Lung microvascular endothelial cell (primary cell): ENCODE measurements at places on chromosomes 2 and 18.

- peak; percentile 43 for DNase-seq
Observed at GRCh38 chr18:43129946-43130524, 14.6 kb upstream of the RIT2 start.

DNA sequence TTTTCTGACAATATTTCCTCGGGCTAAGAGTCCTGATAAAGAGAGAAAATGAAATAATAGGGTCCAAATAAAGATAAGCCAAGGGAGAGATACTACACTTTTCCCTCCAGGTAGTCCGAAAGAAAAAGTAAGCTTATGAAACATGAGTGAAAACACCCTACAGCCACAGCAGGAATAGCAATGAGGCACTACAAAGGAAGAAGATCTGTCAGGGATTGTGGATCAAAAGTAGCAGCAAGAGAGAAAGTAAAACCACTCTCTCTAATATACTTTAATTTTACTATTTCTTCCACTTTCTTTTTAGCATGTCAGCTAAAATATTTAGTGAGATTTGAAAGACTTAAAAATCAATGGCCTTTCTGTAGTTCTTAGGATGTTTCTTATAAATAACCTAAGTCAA is 1601.8 kb downstream of the LRP1B start:
- no peak for DNase-seq

DNA sequence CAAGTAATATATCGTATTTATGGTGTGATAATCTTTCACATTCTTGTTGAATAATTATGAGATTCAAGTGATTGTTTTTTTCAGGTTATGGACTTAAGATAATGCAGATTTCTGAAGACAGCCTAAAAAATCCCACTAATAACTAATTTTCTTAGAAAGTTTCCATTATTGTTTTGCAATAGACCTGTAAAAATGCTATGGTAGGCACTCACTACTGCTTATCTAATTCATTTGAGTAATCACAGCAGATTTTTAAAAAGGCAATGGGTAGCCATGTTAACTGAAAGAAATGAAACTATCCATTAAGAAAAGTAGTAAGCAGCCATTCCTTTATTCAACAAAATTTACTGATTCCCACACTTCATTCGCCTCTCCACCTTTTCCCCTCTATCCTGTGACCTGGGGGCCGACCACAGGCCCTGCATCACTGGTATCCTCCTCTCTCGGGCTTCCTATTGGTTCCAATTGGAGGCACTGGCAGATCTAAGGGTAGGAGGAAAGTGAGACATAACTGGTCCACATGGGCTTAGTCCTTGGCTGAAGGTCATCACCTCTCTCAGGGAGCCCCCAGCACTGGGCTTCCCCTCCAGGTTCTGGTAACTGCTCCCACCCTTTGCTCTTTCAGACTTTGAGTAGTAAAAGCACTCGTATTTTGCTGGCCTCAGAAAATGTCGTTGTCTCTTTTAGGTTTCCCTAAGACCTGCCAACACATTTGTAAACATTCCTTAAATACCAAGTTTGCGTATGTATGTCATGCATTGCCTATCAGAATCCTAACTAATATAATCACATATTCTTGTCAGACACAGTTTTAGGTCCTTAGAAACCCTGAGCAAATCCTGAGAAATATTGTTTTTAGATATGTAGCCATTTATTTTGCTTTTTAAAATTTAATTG is 18.5 kb downstream of the RBMS1 start:
- DNase-seq = no peak

DNA sequence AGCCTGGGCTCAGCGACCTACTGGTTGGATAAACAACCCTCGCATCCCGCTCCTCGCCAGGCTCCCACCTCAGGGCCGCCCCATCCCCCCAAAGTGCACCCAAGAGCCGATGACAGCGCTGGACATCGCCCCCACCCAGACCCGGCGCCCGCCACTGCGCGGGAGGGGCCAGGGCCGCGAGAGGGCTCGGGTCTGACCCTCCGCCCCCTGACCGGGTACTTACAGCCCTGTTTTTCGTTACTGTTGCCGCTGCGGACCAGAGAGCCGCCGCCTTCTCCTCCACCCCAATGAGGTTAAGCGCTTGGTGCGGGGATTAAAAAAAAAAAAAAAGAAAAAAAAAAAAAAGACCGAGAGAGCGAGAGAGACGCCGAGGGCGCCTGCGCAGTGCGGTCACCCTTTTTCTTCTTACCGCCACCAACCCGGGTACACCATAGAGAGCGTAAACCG is at the start of gene CLASP1:
Gene CLASP1 (minus strand): TSS at position 314 of the 447 bp plus-strand sequence. CDS start 43,567 bp downstream, outside the sequence.
- DNase-seq = no peak

DNA sequence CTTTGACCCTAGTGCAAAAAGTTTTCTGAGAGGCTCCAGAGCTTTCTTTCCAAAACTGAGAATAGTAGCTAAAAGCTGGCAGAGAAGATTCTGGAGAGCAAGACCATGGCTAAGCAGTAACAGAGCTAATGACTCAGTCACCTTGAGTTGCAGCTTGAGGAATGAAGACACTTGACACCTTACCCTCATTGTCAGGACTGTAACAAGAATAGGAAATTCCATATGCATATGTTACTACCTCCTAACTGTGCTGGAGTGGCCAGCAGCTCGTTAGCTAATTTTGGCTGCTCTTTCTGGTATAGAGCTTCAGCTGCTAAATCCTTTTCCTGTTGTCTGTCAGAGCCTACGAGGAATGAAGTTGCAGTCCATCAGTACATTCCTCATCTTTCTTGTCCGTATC is 68.6 kb upstream of the LHCGR start:
- DNase-seq = no peak

DNA sequence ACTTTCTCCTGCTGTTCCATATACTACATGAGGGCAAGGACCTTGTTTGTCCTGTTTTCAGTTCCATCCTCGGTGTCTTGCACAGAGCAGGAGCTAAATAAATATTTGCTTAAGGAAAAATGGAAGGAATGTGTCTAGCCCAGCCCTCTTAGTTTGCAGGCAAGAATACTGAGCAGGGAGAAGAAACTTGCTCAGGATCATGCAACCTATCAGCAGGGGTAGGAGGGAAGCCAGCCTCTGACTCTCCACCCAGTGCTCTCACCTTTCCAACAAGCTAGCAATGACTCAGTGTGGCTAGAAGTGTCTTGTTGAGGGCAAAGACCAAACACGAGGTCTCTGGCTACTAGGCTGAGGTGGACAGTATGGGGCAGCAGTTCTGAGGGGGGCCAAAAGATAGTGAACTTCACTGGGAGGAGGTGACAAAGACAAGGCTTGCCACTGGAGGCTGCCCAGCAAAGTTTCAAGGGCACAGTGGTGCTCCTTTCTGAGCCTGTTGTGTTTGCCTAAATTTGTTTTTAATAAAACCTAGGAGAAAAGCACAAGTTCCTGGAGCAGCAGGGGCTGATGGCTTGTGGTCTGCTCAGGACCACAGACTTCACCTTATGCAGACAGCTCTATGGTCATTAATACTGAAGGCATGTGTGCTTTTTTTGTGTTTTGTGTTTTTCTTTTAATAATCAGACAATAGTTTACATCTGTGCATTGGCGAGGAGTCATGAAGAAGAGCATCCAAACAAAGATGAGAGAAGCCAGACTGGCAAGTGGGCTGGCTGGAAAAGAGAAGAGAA is 49.1 kb upstream of the CTAGE1 start:
- peak; percentile 23 for DNase-seq

GRCh38 chr2:207534417-207534816 is 4.7 kb downstream of the CREB1 start:
- no peak for DNase-seq

GRCh38 chr2:45748239-45748638 is 96.8 kb downstream of the PRKCE start:
- DNase-seq = no peak

- DNase-seq = no peak
Observed at GRCh38 chr2:233476063-233476410, 90.5 kb downstream of the USP40 start.

GRCh38 chr2:140454717-140455116 is 1674.5 kb upstream of the NXPH2 start:
- no peak for DNase-seq

DNA sequence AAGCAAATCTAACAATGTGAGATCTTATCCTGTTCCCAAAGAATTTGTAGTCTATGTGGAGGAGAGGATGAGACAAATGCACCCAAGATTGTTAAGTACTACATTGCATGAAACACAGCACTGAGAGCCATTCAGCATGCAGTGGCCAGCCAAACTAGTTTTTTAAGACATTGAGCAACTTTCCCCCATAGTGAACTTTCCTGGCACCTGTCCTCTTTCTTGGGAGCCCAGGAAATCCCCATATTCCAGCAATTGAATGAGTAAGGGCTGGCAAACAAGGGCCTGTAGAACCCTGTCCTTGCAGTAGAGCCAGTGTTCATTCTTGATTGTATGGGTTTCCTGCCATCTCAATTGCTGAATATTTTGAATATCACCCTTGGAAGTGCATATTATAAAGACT is 58.8 kb upstream of the FIGN start:
- DNase-seq = no peak

DNA sequence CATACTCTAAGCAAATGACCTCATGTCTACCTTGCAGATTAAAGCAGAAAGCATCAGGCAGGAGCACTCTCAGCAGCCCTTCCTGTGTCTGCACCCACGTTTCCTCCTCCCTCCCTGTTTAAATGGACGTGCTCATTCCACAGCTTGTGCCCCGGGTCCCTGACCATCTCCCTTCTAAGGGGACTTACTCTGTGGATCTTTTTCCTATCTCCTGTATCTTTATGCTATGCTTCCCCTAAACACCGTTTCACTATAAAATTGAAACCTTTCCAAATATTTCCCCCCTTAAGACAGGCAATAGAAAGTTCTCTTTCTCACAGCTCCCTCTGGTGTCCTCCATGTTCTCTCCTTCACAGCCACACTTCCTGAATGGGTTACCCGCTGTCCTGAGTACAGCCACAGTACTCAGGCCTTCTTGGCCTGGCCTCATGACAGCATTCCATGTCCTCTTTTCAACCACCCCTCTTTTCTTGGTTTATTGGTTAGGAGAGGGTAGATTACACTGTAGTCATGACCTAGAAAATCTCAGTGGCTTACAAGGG is 41.1 kb downstream of the TMEM185B start:
- no peak for DNase-seq

DNA sequence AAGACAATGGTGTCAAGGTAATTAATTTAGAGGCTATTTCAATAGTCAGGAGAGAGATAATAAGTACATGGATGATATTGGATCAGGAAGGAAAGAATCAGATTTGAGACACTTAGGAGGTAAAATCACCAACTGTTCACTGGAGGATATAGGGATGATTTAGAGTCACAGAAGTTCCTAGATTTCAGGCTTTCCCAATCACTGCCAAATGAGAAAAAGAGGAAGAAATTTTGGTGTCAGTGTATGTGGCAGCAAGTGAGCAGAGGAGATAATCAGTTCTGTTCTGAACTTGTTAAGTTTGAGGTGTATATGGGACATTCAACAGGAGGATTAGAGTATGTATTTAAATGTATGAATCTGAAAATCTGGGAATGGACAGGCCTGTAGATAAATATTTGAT is 640.4 kb downstream of the NR4A2 start:
- DNase-seq = no peak

DNA sequence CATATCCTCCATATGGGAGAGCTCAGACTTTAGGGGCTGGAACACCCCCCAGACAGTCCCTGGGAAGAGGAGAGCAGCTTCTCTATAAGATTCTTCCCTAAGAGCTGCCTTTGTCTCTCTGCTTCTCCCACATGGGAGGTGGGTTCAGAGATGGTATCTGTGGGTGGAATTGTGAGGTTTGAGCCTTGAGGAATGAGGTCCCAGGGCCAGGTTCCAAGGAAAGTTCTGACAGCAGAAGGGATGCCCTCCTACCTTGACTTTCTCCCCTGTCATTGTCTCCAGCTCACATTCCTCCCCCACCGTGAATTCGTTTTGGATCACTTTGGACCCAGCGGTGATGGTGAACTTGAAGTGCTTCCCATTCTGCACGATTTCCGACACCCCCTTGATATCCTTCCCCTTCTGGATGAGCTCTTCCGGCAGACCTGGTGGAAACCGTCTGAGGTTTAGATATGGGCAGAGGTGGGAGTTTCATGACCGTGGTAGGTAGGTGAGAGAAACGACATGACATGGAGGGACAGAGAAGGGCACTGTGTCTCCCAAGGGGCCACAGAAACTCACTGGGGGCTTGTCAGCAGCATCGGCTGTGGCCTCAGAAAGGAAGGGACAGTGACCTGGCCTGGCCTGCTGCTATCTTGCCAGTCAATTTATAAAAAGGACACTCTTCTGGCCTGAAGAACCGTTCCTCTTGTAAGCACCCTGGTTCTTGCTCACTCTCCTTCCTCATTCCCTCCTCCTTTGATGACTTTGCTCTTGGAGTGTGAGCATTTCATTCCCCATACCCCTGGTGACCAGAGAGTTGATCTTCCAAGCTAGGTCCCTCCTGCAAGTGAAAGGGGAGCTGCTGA is 1.7 kb downstream of the FABP1 start:
- DNase-seq = no peak

DNA sequence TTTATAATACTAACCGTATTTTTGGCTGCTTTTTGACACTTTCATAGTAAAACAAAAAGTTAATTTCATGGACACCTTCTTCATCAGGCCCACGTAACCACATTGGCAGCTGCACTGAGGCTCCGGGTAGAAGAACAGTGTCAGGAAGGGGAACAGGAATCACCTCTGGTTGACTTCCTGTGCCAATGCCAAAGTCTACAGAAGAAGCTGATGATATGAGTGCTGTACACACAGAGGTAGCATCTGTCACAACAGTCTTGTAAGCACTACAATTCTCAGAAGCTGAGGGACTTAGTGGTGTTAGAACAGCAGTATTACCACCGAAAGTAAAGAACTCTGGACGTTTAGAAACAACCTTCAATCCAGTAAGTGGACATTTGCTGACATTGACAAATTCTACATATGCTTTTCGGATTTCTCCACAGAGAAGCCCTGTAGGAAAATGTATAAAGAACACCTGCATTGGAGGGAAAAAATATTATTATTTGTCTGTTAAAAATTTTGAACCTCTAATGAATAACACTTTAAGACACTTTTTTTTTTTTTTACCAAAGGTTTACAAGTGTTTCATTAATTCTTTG is 85.3 kb downstream of the TRAPPC8 start:
- DNase-seq = peak; percentile 66

- no peak for DNase-seq
Observed at GRCh38 chr2:28119631-28120030, 229.1 kb downstream of the BABAM2 start.

DNA sequence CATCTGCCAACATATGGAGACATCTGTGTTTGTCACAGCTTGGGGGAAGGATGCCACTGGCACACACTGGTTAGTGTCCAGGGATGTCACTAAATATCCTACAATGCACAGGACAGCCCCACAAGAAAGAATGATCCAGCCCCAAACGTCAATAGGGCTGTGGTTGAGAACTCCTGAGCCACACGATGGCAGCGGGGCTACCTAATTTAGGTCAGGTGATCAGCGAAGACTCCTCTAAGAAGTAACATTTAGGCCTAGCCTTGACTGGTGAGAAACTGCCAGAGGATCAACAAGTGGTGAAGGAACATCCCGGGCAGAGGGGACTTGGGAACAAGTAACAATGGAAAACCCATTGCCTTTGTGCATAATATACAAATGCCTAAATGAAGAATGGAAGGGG is 5.0 kb upstream of the TGIF1 start:
- no peak for DNase-seq

DNA sequence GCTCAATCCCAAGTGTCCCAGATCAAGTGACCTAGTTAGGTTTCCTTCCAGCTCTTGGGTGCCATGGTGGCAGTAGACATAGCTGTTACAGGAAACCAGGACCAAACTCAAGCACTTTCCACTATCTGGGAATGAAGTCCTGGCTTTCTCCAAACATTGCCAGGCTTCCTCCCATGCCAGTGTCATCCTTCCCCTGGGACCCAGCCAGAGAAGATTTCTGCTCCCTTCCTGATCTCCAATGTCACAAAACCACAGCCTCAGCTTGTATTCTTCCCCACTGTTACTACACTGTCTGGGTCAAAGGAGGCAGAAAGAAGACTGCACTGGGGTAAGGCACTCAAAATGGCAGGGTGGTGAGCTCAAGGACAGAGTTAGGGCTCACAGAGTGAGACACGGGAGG is 347.1 kb downstream of the TNS1 start:
- no peak for DNase-seq
